Temporal lobe (tissue), 4 donors: ENCODE measurements at places on chromosomes 13 and 19. TPM values are rescaled to one million over a fixed set of nuclear protein-coding genes. Genes with fewer than 3 reads are reported as not detected.

Gene SHD
- total RNA-seq: 2.2 TPM

Gene GNA15
- 0.25 TPM for total RNA-seq

Gene PLVAP
- 0.74 TPM for total RNA-seq

Gene ZSCAN4
- total RNA-seq: not detected

Gene RDH8
- total RNA-seq: not detected

Gene SOHLH2
- total RNA-seq: 0.74 TPM

Gene FBXO17
- total RNA-seq: 3.7 TPM

Gene NPAS1
- 5.9 TPM for total RNA-seq

Gene ZNF439
- 27.8 TPM for total RNA-seq

Gene IQCN
- 0.49 TPM for total RNA-seq

Gene SMIM44
- not detected for total RNA-seq
